ENCODE measurements at places on chromosomes 6 and 20.

GRCh38 chr6:164756142-164756541, 553.3 kb downstream of the C6orf118 start:
- DNase-seq, result no peak

DNA sequence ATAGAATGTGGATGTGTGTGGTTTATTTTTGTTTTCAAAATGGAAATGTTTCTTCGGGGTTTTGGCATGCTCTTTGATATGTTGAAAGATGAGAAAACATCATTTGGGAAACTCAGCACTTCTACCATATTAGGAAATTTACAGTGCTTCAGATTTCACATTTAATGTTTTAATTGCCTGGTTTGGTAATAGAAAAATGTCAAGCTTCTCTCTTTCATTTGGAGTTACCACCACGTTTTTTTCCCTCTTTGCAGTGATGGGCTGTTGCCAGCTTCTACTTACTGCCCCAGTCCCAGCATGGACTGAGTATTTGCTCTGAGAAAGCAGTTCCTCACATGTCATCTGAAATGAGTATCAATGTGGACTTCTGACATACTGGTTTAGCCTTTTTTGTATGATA, 267.7 kb downstream of the PRL start:
- DNase-seq, result no peak

GRCh38 chr6:7268362-7268761, 44.6 kb downstream of the SSR1 start:
- no peak for DNase-seq

DNA sequence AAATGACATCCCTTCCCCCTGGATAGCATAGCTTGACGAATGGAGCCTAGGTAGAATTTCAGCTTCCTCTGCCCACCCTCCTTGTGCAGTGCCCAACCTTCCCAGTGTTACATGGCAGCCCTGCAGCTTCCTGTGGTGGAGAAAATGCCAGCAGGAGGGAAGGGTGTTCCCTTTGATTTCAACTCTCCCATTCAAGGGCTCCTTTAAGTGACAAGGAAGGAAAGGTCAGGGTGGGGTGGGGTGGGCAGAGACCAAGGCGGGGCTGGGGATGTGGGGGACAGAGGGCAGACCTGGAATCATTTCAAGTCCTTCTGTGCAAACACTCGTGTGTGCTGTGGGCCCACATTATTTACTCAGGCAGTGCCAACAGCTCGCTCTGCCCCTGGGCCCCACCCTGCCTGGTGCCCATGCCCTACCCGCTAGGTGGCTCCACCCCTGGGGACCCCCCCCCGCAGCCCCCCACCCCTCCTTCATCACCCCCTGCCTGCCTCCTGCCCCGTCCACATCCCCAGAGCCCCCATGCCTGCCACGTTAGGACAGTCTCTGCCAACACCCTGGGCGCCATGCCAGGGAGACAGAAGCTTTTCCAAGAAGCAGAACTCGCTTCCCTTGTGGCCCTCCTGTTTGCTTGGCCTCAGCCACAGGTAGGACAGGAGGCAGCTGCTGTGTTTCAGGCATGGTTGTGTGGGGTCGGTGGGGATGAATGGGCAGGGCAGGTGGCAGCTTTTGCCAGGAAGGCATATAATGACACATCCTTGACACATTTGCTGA, 9.4 kb downstream of the SPDEF start:
- no peak for DNase-seq

DNA sequence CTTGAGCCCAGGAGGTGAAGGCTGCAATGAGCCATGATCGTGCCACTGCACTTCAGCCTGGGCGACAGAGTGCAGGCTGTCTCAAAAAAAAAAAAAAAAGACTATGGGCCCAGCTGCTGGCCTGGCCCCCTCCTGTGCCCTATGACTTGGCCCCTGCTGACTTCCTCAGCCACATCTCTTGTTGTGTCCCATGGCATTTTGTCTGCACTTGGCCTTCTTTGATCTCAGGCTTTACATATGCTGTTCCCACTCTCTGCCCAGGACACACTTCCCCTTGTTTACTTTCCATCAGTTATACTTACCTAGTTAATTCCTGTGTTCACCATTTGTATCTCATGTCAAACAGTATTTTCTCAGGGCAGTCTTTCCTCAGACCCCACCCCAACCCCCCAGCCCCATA, 44.5 kb downstream of the RPRD1B start:
- DNase-seq, result no peak

GRCh38 chr6:89144354-89144906, 1.4 kb upstream of the PM20D2 start:
- DNase-seq, result no peak

- no peak for DNase-seq
Observed at GRCh38 chr6:38193051-38193450, 373.5 kb downstream of the ZFAND3 start.

DNA sequence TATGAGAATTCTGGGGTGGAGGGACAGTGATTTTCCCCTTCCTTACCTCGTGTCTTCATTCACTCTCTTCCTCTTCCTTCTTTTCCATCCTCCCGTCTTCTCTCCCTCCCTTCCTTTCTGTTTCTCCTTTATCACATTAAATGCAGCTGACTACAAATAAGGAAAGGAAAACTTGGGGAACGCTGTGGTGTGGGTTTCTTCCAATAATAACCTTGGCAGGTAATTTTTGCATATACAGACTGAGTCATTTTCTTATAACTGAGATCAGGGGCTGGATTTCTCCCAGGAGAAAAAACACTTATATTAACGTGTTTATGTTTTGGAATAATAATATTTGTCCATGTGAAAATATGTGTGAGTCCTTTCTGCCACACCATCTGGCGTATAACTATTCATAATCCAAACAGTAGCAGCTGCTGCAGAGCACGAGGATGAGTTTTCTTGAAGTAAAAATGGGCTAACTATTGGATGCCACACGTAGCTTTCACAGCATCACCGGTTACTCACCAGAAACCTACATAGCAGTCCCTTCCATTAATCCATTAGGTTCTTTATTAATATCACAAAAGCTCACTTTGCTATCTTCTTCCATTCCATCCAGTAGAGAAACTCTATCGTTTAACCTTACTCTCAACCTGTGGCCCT, 139.2 kb upstream of the SASH1 start:
- DNase-seq, result no peak

GRCh38 chr6:39493174-39493573, 170.7 kb upstream of the KCNK16 start:
- no peak for DNase-seq

GRCh38 chr6:143396497-143397226, 53.8 kb downstream of the ADAT2 start:
- DNase-seq, result no peak

DNA sequence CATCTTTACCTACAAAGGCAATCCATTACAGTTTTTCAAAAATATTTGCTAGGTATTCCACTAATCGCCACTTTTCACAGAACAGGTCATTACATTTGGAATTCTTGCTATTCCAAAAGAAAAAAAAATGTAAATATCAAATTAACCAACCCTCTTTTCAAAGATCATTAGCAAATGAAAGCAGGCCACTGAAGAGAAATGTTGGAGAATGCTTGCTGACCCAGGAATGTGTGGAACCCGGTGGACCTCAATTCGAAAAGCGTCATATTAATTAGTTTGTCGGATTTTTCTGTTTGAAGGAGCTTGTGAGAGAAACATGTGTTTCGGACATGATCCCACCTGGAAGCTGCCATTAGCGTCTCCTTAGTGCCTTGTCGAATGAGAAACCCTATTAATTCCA, 27.9 kb upstream of the SERPINB9 start:
- no peak for DNase-seq

All from CD4-positive, alpha-beta T cell treated with Interleukin-4 for 4 hours (primary cell).